ENCODE measurements at places on chromosomes 4 and X. TPM values are rescaled to one million over a fixed set of nuclear protein-coding genes. Genes with fewer than 3 reads are reported as not detected.

CFP gene
- total RNA-seq: 25.4 TPM

PRRG3 gene
- 1.9 TPM for total RNA-seq

STAP1 gene
- total RNA-seq: 0.47 TPM

DNA sequence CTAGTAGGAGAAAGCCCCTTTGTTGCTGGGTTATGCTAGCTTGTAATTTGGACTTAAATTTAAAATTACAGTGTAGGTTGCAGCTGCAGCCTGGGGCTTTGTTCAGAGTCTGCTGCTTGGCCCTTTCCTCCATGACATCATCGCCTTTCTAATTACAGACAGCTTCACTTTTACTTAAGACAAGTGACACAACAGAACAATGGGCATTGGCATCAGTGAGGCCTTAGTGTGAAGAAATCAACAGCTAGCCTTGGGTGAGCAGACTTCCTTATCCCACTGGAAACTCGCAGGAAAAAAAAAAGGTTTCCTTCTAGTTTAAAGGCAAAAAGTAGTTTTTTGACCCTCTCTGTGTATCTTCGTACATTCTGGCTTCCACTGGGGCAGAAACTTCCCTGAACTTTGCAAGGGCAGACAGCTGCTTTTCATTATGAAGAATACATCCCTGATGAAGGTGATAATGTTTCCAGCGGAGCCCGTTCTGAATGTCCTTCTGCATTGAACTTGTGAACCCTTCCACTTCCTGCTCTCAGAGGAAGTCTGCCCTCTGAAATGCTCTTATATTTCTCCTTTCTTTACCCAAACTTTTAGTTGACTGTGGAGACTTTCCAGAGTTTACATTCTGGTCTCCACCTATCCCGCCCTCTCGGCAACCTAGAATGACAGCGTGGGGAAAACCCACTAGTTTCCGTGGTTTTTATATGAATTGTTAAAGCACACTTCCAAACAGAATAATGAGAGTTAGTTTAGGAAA, 123.2 kb upstream of the FAM9C start:
- DNase-seq: no peak

DNA sequence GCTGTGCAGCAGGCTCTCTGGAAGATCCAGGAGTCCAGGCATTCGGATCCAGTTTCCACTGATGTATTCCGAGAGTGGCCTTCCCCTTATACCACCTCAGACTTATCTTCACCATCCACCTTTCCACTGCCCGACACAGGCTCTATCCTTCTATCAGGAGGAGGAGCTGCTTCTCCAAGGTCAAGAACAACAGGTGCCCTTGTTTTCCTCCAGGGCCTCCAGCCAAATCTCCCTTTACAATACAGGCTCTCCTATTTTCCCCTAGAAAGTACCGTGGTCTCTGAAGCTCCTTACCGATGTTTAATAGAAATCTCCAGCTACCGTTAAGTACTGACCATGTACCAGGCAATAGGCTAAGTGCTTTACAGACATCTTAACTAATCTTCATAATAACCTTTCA, 61.3 kb downstream of the AFAP1 start:
- DNase-seq: no peak

GRCh38 chr4:93289831-93290230, 538.7 kb upstream of the ATOH1 start:
- no peak for DNase-seq

DNA sequence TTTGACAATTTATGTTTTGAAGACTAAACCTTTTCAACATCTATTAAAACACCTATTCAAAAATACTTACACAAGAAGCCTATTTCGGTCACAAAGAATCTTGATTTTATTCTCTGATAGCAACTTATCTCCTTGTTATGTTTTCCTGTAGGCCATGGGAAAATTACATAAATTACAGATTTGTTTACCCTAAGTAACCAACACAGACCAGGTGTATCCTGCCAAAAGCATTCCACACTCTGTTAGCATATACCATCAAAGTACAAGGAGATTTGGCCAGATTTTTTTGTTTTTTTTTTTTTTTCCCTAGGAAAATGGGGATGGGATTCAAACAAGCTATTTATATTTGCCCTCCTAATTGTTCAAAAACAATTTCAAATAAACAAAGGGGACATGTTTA, 497.9 kb upstream of the MAGEB18 start:
- DNase-seq: no peak

GRCh38 chr4:139112650-139113049, 64.4 kb downstream of the ELF2 start:
- DNase-seq: no peak
